ENCODE measurements at places on chromosomes 1 and 21. TPM values are rescaled to one million over a fixed set of nuclear protein-coding genes. Genes with fewer than 3 reads are reported as not detected.

Gene SLC25A34
- polyA plus RNA-seq: 1.8 TPM

Gene ALG14
- 8.2 TPM for polyA plus RNA-seq

Gene MAN1C1
- 88.8 TPM for polyA plus RNA-seq

Gene IGSF5
- 1.7 TPM for polyA plus RNA-seq

Gene TRIM58
- 2.2 TPM for polyA plus RNA-seq

Gene NKAIN1
- 2.4 TPM for polyA plus RNA-seq

Gene PYHIN1
- polyA plus RNA-seq: not detected

Gene DYRK3
- 8.4 TPM for polyA plus RNA-seq

DNA sequence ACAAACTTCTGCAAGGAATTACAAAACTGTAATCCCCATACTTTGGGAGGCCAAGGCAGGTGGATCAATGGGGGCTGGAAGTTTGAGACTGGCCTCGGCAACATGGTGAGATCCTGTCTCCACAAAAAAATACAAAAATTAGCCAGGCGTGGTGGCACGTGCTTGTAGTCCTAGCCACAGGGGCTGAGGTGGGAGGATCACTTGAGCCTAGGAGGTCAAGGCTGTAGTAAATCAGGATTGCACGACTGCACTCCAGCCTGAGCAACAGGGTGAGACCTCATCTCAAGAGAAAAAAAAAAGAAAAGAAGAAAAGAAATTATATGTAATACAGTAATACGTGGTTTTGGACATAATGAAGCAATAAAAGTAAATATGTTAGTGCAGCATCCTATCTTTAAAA is 138.2 kb downstream of the COP1 start:
- DNase-seq: no peak
- no peaks in the 10 kb centered on the region for H3K4me1 ChIP-seq
- no peaks in the 10 kb centered on the region for H3K27me3 ChIP-seq

GRCh38 chr1:200922406-200922805 is 27.7 kb downstream of the INAVA start:
- no peak overlapping the region for H3K4me3 ChIP-seq
- H3K4me1 ChIP-seq: peaks cover 3% of the 10 kb centered on the region
- H3K36me3 ChIP-seq: no peaks in the 10 kb centered on the region
- H3K27ac ChIP-seq: no peak overlapping the region
- DNase-seq: no peak

- no peaks in the 10 kb centered on the region for H3K27me3 ChIP-seq
- H3K36me3 ChIP-seq: peaks cover 39% of the 10 kb centered on the region
- peak; percentile 49 for DNase-seq
- no peak overlapping the region for H3K27ac ChIP-seq
- no peak overlapping the region for H3K4me3 ChIP-seq
Measured at GRCh38 chr1:42777852-42778251, 6.9 kb upstream of the TMEM269 start.

DNA sequence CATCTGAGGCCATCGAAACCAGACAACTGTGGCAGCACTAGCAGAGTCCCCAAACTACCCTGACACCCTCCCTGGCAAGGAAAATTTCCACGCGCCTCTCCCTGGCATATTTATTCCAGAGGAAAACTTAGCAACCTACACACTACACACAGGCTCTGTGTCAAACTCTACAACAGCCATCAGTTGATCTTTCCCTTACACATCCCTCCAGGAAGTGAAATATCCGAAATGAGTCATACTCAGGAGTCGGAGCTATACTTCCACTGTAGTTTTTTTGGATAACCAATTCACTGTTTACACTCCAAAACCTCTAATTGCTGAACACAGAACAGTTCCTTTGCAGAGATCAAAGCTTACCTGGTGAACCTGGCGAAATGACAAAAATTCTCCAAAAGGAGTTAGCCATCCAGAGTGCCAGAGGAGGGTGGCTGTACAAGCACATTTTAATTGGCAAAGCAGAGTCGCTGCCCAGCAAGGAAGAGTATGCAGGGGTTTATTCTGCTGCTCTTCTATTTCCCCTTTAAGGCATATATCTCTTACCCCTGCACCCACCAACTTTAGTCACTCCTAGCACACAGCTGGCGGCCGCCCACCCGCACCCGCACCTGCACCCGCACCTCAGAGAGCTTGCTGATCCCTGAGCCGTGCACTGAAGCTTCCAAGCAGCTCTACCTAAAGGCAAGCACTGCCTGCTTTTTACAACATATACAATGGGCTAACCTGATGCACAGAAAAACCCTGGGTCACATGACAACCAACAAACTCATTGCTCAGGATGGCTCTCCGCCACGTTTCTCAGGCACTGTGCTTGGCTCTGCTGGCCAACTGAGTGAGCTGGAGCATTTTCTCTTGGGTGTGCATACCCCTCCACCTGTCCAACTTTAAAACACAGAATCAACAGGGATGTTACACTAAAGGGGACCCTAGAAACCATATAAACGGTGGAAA is 54.9 kb downstream of the CAPZB start:
- H3K36me3 ChIP-seq: no peaks in the 10 kb centered on the region
- DNase-seq: peak; percentile 77
- no peaks in the 10 kb centered on the region for H3K27me3 ChIP-seq
- no peak overlapping the region for H3K4me3 ChIP-seq

GRCh38 chr1:172671591-172671990 is 12.7 kb downstream of the FASLG start:
- H3K27me3 ChIP-seq: no peaks in the 10 kb centered on the region
- no peaks in the 10 kb centered on the region for H3K36me3 ChIP-seq
- DNase-seq: peak; percentile 44
- no peak overlapping the region for H3K4me3 ChIP-seq
- no peaks in the 10 kb centered on the region for H3K4me1 ChIP-seq

DNA sequence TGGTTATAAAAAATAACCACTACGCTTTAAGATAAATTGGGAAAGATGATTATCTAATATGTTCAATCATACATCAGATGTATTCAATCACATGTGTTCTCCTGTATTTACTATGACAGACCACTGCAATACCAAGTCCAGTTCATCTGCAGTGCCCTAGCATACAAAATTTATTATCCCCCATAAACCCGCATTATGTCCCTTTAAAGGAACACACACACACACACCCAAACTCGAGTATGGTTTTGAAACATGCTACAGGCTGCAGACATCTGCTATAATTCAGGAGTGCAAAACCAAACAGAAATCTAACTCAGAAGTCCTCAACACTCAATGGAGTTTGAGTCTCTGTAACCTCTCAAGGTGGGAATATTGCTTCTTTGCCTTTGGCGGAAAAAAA is 14.9 kb downstream of the ODF2L start:
- DNase-seq: no peak
- no peak overlapping the region for H3K27ac ChIP-seq
- no peaks in the 10 kb centered on the region for H3K27me3 ChIP-seq
- H3K4me1 ChIP-seq: peaks cover 6% of the 10 kb centered on the region
- no peak overlapping the region for H3K4me3 ChIP-seq
- no peaks in the 10 kb centered on the region for H3K36me3 ChIP-seq

GRCh38 chr1:42209526-42210251 is 45.1 kb upstream of the GUCA2A start:
- H3K4me1 ChIP-seq: peaks cover 9% of the 10 kb centered on the region
- DNase-seq: no peak
- H3K36me3 ChIP-seq: peaks cover 16% of the 10 kb centered on the region
- no peaks in the 10 kb centered on the region for H3K27me3 ChIP-seq

GRCh38 chr1:48688102-48688760 is 88.5 kb downstream of the BEND5 start:
- peaks cover 62% of the 10 kb centered on the region for H3K27me3 ChIP-seq
- DNase-seq: no peak
- H3K4me3 ChIP-seq: no peak overlapping the region
- no peak overlapping the region for H3K27ac ChIP-seq
- peaks cover 3% of the 10 kb centered on the region for H3K4me1 ChIP-seq

DNA sequence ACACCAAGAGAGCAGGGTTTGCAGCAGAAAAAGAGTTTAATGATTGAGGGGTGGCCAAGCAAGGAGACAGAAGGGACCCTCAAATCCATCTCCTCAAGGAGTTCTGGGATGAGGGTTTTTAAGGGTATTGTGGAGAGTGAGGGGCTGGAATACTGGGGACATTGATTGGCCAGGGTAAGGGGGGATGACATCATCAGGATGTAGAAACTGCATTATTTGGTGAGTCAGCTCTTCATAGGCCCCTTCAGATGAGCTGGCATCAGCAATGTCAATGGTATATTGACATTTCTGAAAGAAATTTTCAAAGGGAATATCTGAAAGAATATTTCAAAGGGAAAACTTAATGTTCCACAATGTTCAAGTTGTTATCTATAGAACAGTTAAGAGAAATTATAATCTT is 168.1 kb upstream of the SNX7 start:
- no peak overlapping the region for H3K27ac ChIP-seq
- no peaks in the 10 kb centered on the region for H3K4me1 ChIP-seq
- no peaks in the 10 kb centered on the region for H3K27me3 ChIP-seq
- H3K36me3 ChIP-seq: no peaks in the 10 kb centered on the region
- H3K4me3 ChIP-seq: no peak overlapping the region

DNA sequence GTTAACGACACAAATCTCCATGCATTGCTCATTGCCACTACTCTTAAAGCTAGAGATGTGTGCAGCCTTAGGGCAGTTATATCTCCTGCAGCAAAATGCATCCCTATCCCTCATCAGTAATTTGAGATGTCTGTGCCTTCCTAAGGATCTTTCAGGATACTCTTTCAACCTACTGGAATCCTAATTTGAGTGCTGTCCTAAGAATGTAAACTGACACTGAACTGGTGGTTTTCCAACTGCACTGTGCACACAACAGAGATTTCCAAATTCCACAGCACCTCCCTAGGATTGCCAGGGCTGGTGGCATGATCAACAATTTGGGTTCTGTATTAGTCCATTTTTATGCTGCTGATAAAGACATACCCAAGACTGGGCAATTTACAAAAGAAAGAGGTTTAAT is 193.9 kb downstream of the LTN1 start:
- peaks cover 11% of the 10 kb centered on the region for H3K4me1 ChIP-seq
- no peaks in the 10 kb centered on the region for H3K27me3 ChIP-seq
- no peak overlapping the region for H3K27ac ChIP-seq
- peak; percentile 38 for DNase-seq

DNA sequence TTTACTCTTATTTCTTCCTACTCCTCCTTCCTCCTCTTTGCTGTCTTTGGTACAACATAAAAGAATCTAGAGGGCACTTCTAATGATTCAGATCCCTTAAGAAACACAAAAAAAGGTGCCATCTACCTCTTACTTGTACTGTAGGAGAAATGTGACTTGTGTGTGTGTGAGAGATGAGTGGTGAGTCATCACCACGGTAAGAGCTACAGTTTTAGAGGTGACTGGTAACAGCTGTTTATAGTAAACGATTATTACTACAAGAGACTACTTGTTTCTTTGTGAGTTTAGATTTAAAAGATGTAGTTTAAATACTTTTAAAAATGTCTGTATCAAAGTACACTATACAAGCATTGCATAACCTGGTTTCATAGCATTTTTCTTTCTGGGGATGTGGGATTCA is 40.4 kb downstream of the SLC35D1 start:
- no peak overlapping the region for H3K4me3 ChIP-seq
- H3K4me1 ChIP-seq: no peaks in the 10 kb centered on the region
- H3K27ac ChIP-seq: no peak overlapping the region
- peaks cover 36% of the 10 kb centered on the region for H3K36me3 ChIP-seq

- no peaks in the 10 kb centered on the region for H3K27me3 ChIP-seq
- DNase-seq: no peak
- H3K27ac ChIP-seq: no peak overlapping the region
- no peaks in the 10 kb centered on the region for H3K4me1 ChIP-seq
Measured at GRCh38 chr1:192552760-192553191, 22.8 kb upstream of the RGS1 start.

- DNase-seq: no peak
- peaks cover 90% of the 10 kb centered on the region for H3K4me1 ChIP-seq
- H3K36me3 ChIP-seq: no peaks in the 10 kb centered on the region
- peak overlapping the region; percentile 63 for H3K27ac ChIP-seq
Measured at GRCh38 chr1:27566462-27567145, 37.3 kb downstream of the AHDC1 start.

- no peak overlapping the region for H3K27ac ChIP-seq
- H3K4me3 ChIP-seq: no peak overlapping the region
- H3K4me1 ChIP-seq: no peaks in the 10 kb centered on the region
- H3K27me3 ChIP-seq: peaks cover 2% of the 10 kb centered on the region
- no peaks in the 10 kb centered on the region for H3K36me3 ChIP-seq
Measured at GRCh38 chr1:39540504-39541031, 36.0 kb downstream of the PABPC4 start.

DNA sequence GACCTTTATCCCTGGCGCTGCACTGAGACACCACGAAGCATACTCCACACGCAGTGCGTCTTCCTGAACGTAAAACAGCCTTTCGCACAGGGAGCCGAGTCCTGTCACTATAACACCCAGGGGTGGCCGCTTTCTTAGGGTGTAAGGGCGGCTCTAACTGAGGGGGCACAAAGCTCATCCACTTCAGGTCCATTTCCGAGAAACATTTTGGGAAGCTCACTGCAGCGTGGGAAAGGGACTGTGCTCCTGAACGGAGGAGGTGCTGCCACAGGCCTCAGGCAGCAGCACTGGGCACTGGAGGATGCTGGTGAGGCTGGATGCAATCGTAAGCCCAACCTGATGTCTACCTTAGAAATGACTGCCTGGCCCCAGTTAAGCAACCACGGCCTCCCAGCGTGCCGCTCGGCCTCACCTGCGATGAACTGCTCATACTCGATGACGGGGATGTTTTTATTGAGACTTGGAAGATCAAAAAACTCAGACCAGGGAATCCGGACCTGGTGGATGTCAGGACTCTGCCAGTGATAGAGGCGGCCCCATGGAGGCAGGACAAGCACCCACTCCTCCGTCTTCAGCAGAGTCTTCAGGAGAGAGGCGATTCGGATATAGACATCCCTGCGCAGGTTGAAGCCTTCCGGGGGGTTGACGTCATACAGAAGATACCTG is 2.3 kb downstream of the POFUT2 start:
- no peak for DNase-seq
- no peak overlapping the region for H3K27ac ChIP-seq
- H3K36me3 ChIP-seq: peaks cover 36% of the 10 kb centered on the region
- H3K27me3 ChIP-seq: no peaks in the 10 kb centered on the region
- H3K4me1 ChIP-seq: peaks cover 3% of the 10 kb centered on the region

DNA sequence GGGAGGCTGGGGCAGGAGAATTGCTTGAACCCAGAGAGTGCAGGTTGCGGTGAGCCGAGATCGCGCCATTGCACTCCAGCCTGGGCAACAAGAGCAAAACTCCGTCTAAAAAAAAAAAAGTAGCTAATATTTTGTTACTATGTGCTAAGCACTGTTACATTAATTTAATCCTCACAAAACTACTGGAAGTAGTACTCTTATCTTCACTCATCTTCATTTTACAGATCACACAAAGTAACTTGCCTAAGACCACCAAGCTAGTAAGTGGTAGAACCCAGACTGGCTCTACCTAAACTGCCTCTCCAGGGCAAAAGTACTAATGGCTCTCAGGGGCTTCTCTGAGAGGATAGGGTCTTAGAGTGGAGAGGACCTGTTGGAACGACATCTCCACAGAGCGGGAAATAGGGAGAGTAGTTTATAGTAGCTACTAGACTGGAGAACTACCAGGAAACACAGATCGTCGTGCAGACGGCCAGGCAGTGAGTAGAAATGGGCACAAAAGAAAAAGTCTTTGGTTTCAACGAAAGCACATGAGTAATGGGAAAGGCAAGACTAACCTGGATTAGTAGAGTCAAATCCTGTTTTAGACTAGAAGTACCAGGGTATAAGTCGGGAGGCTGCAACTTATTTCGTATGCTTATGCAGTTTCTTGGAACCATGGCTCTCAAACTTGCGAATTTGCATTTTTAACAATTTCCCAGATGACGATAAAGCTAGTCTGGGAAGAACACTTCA is 1.4 kb downstream of the CLCC1 start:
- DNase-seq: no peak
- H3K4me3 ChIP-seq: peak overlapping the region; percentile 44
- no peaks in the 10 kb centered on the region for H3K27me3 ChIP-seq
- H3K36me3 ChIP-seq: no peaks in the 10 kb centered on the region

GRCh38 chr1:183043872-183044854 is 20.9 kb downstream of the LAMC1 start:
- DNase-seq: no peak
- H3K4me1 ChIP-seq: peaks cover 22% of the 10 kb centered on the region
- H3K36me3 ChIP-seq: no peaks in the 10 kb centered on the region
- no peaks in the 10 kb centered on the region for H3K27me3 ChIP-seq
- H3K27ac ChIP-seq: no peak overlapping the region

Measured in cardiac muscle cell (in vitro differentiated cells and primary cell).